ENCODE measurements at places on chromosomes 13 and 19.

- no peak for DNase-seq
These were observed 21.7 kb downstream of the IFT88 start for GRCh38 chr13:20588529-20589110.

GRCh38 chr19:52536448-52536800 is 9.0 kb downstream of the ZNF808 start:
- DNase-seq: peak; percentile 45

GRCh38 chr13:101144808-101145419 is 271.4 kb downstream of the NALCN start:
- DNase-seq: peak; percentile 48

- DNase-seq: no peak
These were observed 27.2 kb downstream of the ATP4B start for GRCh38 chr13:113630804-113631203.

DNA sequence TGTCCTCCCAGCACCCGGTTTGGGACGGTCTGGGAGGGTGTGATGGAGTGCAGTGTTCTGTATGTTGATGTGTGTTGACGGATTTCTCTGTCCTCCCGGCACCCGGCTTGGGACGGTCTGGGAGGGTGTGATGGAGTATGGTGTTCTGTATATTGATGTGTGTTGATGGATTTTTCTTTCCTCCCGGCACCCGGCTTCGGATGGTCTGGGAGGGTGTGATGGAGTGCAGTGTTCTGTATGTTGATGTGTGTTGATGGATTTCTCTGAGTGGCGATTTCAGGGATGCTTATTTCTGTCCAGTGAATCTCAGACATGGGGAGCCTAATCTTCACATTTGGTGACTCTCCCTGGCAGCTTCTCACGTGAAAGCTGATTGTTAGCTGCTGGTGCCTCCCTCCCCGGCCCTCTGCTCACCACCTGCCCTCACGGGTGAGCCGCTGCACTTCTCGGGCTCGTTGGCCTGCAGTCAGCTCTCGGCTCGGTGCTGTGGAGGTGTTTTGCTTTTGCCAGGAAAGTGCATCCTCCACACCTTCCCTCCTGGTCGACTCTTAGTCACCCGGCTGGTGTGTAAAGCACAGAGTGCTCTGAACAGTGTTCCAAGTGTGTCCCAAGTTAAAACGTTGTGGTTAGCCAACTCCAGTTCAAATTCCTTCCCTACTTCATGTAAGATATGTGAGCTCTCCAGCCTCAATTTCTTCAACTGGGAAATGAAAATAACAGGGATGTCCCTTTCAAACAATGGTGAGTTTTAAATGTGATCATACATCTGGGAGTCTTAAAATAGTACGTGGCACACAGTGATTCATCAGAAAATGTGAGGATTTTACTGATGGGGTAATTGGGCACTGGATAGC is 54.6 kb downstream of the ATP11A start:
- DNase-seq: no peak

DNA sequence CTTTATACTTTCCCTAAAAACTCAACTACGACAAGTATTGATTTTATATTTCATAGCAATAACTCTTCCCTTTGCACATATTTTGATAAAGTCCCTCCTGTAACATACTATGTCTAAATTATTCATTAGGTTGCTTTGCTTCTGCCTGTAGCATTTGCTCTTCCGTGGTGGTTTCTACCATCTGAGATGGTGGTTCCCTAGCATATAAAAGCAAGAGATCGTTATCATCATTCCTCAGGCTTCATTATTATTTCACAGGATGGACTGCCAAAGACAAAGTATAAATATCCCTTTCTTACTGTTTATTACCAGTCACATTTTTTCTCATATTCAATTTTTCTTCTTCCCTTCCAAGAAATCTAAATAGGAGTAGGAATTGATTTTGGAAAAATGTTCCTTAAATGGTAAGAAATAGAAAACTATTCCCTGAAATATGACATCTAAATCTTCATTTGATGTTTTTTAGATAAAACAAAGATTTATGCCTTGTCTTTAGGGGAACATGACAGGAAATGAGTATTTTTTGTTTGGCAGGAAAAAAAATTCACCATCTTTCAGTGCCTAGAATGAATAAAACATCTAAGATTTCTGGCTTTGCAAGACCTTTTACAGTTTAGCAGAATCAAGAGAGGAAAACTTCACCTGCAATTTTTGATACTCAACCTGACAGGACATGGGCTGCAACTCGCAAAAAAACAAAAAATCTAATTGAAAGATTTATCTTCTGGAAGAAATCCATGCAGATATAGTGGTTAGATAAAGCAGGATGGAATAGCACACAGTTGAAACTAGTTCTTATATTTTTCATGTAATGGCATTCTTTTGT is 340.0 kb downstream of the SPRY2 start:
- DNase-seq: no peak

GRCh38 chr13:38981096-38981495 is 9.5 kb downstream of the STOML3 start:
- no peak for DNase-seq

- peak; percentile 14 for DNase-seq
These were observed 514 bp downstream of the PRKACA start for GRCh38 chr19:14116918-14117578.

DNA sequence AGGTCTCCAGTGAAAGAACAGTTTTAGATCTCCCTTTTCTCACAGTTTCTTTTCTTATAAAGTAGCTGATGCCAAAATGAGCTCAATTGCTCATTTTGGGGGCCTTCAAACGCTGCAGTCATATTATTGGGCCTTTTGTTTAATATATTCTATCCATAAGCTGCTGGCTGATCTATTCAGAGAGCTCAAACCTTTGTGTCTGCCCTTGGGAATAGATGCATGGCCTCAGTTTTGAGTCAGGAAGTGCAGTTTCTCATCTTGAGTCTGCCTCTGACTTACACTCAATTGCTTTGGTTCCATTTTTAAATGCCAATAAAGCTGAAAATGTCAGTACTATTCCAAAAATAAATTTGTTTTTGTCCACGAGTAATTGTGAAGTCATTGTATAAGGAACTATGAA is 468.9 kb downstream of the KLF12 start:
- DNase-seq: no peak

- no peak for DNase-seq
These were observed 72.4 kb downstream of the NHLRC3 start for GRCh38 chr13:39110518-39111097.

DNA sequence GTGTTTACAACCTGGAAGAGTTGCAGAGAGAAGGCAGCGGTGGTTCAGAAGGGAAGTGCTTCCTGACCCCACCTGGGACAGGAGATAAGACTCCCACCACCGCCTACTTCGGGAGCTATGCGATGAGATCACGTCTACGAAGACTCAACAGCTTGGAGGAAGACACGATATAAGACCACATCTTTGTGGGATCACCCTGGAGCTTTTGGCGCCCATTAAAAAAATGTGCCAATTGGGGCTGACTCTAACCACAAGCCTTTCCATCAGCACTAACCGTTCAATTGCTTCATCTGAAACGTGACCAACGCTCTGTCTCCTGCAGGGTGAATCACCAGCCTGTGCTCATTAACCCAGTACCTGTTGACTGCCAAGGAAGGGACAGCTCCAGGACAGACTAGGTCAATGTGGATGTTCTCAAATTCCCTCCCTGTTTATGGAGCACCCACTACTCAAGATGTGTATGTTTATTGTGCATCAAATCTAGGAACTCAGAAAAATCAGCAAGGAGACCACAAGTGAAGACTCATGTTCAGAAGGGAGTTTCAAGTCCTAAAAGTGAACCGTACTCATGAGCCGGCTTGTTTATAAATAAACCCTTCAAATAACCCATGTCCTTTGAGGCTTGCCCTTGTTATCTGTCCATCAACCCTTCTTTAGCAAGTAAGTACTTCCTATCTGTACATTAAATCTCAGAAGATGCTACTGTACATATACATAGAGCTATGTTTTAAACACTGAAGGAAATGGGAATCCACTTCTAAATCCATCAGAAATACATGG is 67.5 kb downstream of the LATS2 start:
- DNase-seq: no peak

GRCh38 chr19:35860436-35860817 is 3.7 kb downstream of the KIRREL2 start:
- no peak for DNase-seq

DNA sequence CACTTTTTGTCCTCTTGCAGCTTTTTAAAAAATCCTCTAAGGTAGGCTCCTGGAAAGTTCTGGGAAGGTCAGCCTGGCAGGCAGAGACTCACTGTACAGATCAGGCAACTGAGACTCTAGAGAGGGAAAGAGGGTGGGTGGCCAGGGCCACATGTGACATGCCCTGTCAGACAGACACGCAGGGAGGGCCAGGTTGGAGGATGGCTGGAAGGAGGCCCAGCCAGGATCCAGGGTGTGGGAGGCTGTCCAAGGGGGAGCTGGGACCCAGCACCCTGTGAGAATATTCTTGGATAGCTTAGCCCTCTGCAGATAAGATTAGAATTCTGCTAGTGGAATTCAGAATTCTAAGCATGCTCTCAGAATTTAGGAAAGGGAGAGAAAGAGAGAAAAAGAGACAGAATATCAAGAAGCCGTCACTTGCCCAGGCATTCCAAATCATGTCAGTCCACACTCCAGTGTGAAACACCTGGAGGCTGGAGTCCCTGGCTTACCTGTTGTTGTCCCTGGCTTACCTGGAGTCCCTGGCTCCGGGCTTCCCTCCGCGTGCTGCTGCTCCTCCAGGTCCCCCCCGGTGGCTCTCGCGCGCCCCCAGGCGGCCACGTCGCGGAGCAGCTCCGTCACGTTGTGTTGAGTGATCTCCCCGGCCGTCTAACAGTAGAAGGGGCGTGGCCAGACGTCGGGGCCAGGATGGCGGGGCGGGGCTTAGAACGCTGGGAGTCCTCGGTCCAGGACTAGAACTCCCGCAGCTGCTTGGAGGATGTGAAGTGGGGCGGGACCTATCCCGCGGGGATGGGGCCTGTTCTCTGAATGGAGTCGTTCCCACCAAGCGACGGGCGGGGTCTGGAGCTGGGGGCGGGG is 2.8 kb upstream of the TNNI3 start:
- DNase-seq: peak; percentile 87

All from CD4-positive, alpha-beta T cell treated with Interleukin-12 subunit alpha and Interleukin-12 subunit beta, for 1 hour (primary cell).